ENCODE measurements at places on chromosomes 1 and 21.
A peak's percentile ranks its signal among the peaks of the same experiment; 100 is the strongest.

DNA sequence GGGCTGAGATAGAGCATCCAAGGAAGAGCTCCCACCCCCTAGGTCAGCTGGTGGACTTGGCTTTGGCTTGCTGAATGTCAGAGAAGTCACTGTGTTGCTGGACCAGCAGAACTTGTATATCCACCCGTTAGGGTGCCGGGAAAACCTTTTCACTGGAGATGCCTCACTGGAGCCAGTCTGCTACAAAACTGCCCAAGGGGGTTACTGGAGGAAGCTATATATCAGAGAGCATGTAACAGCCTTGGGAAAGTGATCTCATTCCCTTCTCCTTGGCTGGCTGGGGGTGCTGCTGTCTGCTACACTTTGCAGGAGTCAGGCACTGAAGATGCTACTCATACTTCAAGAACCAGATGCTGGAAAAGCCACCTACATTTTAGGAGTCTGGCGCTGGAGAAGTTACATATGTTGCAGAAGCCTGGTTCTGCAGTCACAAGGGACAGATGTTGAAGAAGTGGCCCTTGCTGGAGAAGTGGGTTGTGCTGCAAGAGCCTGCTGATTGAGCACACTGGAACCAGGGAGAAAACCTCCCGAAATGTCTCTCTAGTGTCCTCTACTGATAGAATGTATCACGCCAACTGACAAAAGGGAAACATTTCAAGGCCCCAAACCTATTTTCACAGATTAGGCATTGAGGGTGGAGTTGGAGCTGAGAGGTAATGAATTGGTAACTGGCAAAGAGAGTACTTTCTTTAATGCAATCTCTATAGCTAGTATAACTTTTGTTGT is 250.6 kb downstream of the SPATA17 start:
- DNase-seq: no peak

- no peak for DNase-seq
Measured at GRCh38 chr1:67836769-67837168, 3.5 kb upstream of the GNG12 start.

GRCh38 chr1:172589553-172589952 is 56.6 kb downstream of the SUCO start:
- DNase-seq: no peak

DNA sequence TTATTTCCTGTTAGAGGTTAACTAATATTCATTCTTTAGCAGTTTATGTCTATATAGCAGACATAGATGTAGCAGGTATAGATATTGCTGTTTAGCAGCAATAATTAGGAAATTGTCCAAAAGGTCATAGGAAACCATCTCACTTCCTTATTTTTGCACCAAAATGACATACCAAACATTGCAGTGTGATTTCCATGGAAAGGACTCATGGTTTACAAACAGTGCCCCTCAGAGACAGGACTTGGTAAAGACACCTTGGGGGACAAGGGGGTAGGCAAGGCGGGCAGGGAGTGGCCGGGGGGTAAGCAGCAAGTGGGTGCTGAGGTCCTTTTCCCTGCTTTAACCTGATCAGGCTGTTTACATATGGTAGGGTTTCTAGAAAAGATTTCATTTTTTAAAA is 30.5 kb downstream of the BATF3 start:
- no peak for DNase-seq

- DNase-seq: no peak
Measured at GRCh38 chr1:53147174-53147573, 4.7 kb upstream of the SLC1A7 start.

- DNase-seq: no peak
Measured at GRCh38 chr21:22421416-22422180, 1423.4 kb downstream of the NCAM2 start.

DNA sequence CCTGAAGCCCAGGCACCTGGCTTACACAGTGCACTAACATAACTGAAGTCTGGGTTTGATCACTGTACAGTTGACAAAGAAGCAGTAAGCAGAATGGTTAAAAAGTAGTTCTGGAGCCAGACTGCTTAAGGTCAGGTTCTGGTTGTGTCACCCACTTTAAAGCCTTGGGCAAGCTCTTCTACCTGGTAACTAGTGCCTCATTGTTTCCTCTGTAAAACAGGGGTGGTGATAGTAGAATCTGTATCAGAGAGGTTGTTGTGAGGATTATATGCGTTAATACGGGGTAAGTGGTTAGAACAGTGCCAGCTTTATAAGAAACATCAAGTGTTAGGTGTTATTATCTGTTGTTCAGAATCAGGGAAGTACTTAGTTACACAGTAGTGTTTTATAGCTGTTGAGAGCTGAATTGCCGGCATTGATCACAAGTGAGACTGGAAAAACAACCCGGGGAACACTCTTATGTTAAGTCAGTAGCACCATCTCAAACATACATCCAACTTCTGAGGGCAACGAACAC is 3.7 kb downstream of the BACH1 start:
- no peak for DNase-seq

GRCh38 chr1:189726806-189727205 is 750.9 kb downstream of the BRINP3 start:
- no peak for DNase-seq

DNA sequence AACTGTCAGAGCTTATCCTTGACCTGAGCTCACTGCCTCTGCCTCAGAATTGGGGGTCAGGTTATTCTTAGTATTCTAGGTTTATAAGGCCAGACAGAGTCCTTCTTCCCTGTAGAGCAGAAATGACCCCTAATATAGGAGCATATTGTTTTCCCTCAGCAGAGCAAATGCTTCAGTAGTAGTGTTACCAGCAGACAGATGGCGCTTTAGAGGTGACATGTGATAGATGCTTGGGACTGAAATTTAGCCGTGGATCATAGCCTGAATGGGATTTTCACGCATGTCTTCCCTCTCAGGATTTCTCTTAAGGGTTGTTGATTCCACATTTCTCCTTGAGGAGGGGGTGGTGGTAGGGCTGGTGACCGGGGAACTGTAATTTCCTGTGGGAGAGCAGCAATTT is 24.5 kb downstream of the ADARB1 start:
- DNase-seq: no peak

GRCh38 chr1:43934101-43934985 is 742 bp downstream of the ARTN start:
- DNase-seq: peak; percentile 73

DNA sequence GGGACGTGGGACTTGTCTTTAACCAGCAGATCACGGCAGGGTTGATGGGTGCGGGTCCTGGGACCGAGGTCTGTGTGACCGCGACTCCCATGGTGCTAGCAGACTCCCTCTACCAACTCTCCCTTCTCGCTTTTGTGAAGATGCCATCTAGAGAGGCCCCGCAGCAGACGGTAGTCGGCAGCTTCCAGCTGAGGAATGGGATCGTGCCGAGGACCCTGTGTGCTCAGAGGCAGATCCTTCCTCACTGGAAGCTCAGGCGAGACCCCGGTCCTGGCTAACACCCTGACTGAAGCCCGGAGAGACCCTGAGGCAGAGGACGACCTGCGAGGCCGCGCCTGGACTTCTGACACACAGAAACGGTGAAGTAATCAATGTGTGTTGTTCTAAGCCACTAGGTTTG is 12.5 kb upstream of the SPATC1L start:
- DNase-seq: no peak

GRCh38 chr21:15742052-15742670 is 12.4 kb downstream of the USP25 start:
- no peak for DNase-seq

- no peak for DNase-seq
Measured at GRCh38 chr1:116338400-116338799, 34.6 kb upstream of the ATP1A1 start.

DNA sequence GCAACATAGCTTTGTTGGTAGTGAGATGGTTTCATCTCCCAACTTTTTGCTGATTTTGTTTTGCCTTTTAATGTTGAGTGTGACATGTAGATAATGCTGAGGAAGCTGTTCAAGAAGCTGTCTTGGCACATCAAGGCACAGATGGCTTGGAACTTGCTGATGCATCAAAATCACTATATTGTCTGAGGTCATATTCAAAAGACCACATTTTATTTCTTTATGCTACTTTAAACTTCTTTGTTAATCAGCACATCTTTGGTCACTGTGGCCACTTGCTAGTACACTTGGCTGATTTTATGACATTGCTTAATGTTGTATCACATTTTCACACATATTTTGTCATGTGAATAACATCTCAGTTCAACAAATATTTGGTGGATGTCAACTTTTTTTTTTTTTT is 87.1 kb upstream of the BCL10 start:
- no peak for DNase-seq

GRCh38 chr1:247400685-247401084 is 15.3 kb upstream of the NLRP3 start:
- DNase-seq: no peak

DNA sequence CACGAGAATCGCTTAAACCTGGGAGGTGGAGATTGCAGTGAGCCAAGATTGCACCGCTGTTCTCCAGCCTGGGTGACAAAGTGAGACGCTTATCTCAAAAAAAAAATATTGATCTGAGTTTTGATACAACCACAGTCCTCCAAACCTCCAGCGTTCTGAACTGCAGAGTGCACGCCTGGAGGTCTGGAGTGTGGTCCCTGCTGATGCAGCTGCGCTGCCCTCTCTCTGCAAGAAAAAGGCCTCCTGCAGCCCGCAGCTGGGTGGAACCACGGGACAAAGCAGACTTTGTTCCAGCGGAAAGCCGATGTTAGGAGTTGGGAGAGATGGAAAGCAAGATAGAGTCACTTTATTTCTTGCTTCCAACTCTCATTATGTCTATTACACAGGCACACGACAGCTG is 144.9 kb upstream of the SOD1 start:
- DNase-seq: no peak

GRCh38 chr1:10063878-10064277 is 31.1 kb downstream of the UBE4B start:
- no peak for DNase-seq

DNA sequence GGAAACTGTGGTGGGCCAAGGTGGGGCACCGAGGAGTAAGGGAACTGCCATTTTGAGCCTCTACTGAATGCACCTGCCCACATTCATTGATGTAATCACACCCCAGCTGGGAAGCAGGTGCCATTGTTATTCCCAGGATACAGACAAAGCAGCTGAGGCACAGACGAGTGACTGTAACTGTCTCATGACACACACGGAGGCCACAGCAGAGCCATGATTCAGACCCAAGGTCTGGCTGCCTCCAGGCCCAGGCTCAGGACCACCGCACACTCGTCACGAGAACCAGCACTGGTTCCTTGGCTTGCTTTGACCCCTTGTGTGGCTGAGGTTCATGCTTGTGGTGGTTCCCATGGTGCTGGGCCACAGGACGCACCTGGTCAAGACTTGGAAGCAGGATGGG is 45.6 kb upstream of the CLIC4 start:
- DNase-seq: no peak

GRCh38 chr1:244173769-244174168 is 122.7 kb downstream of the ZBTB18 start:
- no peak for DNase-seq

- no peak for DNase-seq
Measured at GRCh38 chr1:28601696-28602095, 9.6 kb downstream of the RAB42 start.

DNA sequence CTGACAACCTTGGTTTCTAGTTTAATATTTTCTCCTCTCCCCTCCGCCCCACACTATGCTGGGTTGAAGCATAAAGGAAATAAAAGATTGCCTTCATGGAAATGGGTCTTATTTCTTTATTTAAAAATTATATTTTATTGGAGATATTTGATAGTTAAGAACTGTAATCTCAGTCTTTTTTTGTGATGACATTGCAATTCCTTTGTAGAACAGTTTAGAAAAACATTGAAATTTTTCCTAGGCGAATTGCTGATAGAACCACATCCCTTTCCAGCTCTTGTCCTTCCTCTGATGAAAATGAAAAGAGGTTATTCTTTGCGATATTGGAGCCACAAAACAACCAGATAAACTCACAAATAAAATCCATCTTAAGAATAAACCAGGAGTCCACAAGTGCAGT is 125.6 kb upstream of the NRIP1 start:
- DNase-seq: no peak

DNA sequence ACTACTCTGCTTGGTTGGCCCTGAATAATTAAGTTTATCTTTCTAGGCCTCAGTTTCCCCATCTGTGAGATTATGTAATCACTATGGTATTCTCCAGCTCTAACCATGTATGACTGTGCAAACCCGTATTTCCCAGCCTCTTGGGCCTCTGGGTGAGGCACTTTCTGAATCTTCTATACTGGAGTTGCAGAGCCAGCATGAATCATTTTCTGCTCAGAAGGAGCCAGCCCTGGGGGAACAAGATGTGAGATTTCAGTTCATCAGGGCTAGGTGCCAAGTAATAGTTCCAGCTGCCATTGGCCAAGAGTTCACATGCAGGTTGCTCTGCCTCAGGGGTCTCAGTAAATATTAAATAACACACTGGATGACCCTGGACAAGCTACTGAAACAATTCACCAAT is 47.7 kb upstream of the USP24 start:
- no peak for DNase-seq

DNA sequence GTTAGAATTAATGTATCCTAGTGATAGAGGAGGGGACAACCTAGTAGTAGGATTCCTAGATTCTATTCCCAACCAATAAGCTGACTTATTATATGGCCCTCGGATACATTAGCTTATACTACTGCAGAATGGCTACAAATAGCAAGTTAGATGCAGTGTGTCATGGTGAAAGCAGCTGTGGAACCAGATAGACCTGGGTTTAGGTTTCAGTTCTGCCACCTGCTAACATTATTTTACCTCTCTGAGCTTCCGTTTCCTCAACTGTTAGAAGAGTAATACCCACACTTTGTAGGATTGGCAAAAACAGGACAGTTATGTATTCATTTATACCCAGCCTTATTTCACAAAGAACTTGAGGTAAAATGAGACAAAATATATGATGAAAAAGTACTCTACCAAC is 21.6 kb upstream of the MAGOH start:
- no peak for DNase-seq

- DNase-seq: no peak
Measured at GRCh38 chr1:196466654-196467053, 141.6 kb downstream of the KCNT2 start.

GRCh38 chr21:46124926-46125845 is 27.3 kb downstream of the COL6A2 start:
- no peak for DNase-seq

DNA sequence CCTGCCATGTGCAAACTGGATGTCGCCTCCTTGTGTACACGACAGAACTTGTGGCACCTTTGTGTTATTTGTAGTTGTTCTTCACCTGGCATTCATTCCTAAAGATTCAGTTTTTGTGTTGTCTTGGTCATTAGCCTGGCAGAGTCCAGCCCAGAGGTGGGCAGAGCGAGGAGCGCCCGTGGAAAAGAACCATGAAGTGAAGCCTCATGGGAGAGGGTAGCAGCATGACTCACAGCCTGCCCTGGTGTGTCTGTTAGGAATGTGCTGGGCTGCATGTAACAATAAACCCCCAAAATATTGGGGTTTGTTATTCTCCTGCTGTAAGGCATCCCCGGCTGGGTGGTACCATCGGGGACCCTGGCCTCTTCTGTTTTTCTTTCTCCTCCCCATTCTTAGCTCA is 124.9 kb upstream of the TMEM51 start:
- DNase-seq: no peak

DNA sequence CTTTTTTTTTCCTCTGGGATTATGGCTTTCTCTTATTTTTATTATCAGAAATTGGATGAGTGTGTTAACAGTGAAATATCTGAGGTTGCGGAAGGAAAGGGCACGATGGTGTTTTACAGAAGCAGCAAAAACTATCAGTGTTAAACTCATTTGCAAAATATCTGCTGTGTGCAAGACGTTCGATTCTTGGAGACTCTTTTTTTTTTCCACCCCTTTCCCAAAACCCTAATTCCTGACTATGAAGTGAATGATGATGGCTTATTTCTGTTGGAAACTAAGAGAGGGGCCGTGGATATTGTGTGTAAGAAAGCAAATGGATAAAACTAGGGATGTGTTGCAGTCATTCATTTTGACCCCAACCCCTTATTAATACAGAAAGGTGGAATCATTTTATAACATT is 677 bp downstream of the NCAM2 start:
- DNase-seq: no peak

- no peak for DNase-seq
Measured at GRCh38 chr1:185495898-185496297, 178.9 kb upstream of the IVNS1ABP start.
